ENCODE measurements at places on chromosomes 4 and X.

GRCh38 chrX:107711521-107712181 is 63.9 kb downstream of the TSC22D3 start:
- DNase-seq, result no peak

DNA sequence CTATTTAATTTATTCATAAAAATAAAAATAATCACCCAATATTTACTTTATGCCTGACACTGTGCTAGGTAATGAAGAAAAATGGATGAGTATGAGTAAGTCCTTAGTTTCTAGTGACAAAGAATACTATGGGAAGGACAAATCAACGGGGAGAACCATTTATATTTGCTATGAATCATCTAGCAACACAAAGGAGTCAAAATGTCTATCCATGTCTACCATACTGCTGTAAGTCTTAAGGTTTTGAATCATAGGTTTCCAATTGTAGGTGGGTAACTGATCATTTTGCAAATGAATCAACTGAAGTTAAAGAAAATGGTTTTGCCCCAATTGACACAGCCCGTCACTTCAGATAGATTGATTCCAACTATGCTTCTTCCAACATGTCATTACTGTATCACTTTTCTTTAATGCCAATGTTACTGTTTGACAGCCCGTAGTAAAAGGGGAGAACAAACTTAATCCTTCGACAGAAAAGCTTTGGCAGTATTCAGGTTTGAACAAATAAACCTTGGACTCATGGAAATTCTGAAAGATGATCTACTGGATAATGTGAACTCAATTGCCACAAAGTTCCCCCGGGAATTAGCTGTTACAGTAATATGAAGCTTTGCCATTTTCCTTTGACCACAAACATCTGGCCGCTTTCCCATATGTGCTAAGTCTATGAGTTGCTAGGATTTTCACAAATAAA is 3.2 kb downstream of the TDO2 start:
- no peak for DNase-seq

GRCh38 chr4:186669159-186669731 is 54.4 kb downstream of the FAT1 start:
- peak; percentile 87 for DNase-seq

GRCh38 chr4:71932941-71933340 is 98.9 kb upstream of the NPFFR2 start:
- DNase-seq, result no peak

- no peak for DNase-seq
These were observed 117.6 kb downstream of the CBR4 start for GRCh38 chr4:168892475-168892874.

- no peak for DNase-seq
These were observed 2170.2 kb downstream of the PCDH7 start for GRCh38 chr4:32890398-32890797.

GRCh38 chr4:6885953-6886557 is 23.6 kb upstream of the TBC1D14 start:
- DNase-seq, result peak; percentile 67

GRCh38 chr4:159639671-159640323 is 536.9 kb downstream of the RAPGEF2 start:
- no peak for DNase-seq

GRCh38 chr4:139815778-139816601 is 150.4 kb downstream of the MGST2 start:
- no peak for DNase-seq
